Activated CD4-positive, alpha-beta T cell treated with anti-CD3 and anti-CD28 coated beads, Interleukin-2, amount 10 ng/mL, durations not matched to agents 24 days and 14 days (primary cell): ENCODE measurements at places on chromosomes 16 and 17.

DNA sequence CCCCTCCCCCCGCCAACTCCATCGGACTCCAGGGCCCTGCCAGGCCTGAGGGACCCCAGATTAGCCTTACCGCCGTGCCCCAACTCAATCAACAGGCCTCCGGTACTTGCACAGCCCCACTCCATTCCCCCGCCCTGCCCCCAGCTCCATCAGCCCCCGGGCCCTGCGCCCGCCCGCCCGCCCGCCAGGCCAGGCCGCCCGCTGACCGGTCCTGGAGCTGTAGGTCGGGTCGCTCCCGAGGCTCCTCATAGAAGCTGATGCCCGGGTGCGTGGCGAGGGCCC, 308 bp downstream of the GTF3C1 start:
- peak overlapping the region; percentile 92 for H3K4me3 ChIP-seq
- peak overlapping the region; percentile 89 for H3K27ac ChIP-seq
- H3K4me1 ChIP-seq, result peaks cover 35% of the 10 kb centered on the region

DNA sequence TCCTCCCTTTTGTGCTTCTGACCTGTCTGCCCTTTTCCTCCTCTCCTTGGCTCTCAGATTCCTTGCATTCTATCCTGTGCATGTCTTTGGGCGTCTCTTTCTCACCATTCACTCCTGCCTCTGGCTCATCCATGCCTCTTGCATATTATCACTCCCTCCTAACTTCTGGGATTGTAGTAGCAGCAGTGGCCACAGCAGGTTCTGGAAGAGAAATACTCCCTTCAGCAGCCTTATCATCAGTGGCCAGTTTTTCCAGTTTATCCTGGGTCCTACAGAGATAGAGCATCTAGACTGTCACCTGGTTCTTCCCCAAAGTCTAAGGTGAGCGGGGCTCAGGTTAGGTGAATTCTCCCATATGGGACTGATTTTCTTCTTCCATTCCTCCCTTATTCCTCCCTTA, 354.0 kb upstream of the CCL2 start:
- H3K27me3 ChIP-seq, result peaks cover 2% of the 10 kb centered on the region
- no peak overlapping the region for H3K4me3 ChIP-seq
- no peak for DNase-seq
- H3K4me1 ChIP-seq, result peaks cover 2% of the 10 kb centered on the region
- H3K36me3 ChIP-seq, result no peaks in the 10 kb centered on the region

DNA sequence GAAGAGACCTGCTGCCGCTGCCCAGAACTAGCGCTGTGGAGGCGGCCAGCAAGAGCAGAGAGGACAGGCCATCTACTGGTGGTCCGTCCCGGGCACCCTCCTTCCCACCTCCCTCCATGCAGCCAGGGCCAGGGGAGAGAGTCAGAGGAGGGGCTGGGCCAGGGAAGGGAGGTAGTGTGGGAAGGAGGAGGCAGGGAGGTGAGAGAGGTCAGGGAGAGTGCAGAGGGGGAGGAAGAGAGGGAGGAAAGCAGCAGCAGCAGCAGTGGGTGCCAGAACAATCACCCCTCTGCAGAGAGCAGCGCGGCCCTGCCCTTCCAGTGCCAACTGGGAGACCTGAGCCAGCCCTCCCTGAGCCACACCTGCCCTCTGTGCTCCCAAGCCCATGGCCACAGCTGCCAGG, 6.6 kb downstream of the C16orf95 start:
- no peak for DNase-seq
- no peak overlapping the region for H3K4me3 ChIP-seq
- peaks cover 9% of the 10 kb centered on the region for H3K36me3 ChIP-seq
- no peaks in the 10 kb centered on the region for H3K27me3 ChIP-seq
- H3K27ac ChIP-seq, result peak overlapping the region; percentile 48
- peaks cover 9% of the 10 kb centered on the region for H3K4me1 ChIP-seq

DNA sequence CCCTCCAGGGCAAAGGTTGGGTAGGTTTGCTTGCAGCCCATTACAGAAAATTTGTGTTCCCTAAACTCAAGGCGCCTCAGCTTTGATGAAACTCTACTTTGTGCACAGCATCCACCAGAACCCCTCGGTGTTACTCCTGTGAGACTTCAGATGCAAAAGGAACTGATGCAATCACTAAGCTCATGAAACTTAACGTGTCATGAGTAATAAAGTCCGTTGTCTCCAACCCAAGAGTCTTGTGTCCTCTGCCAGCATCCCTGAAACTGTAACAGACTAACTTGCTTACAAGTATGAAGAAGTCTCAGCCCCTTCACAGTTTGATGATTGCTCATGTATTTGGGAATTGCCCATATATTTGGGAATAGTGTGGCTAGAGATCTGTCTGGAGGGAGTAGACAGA, 74.8 kb upstream of the MARCHF10 start:
- no peaks in the 10 kb centered on the region for H3K36me3 ChIP-seq
- no peaks in the 10 kb centered on the region for H3K4me1 ChIP-seq
- no peak overlapping the region for H3K4me3 ChIP-seq
- peaks cover 16% of the 10 kb centered on the region for H3K27me3 ChIP-seq

DNA sequence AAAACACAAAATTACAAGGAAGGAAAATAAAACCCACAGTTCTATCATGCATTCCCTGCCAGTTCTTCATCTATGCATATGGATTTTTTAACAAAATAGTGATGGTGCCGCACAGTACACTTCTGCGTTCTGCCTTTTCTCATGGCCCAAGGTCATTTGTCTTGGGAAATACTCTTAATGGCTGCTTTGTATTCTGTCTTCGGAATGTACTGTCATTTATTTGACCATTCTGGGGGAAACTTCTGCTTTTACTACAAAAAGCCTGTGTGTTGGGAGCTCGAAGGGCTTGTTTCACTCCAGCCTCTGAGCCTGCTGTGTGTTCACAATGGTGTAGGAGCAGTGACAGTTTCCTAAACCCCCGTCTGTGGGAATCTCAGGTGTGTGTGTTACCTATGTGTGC, 82.8 kb upstream of the SEC14L1 start:
- peaks cover 13% of the 10 kb centered on the region for H3K27me3 ChIP-seq
- no peaks in the 10 kb centered on the region for H3K36me3 ChIP-seq
- no peak overlapping the region for H3K27ac ChIP-seq
- no peak for DNase-seq
- H3K4me3 ChIP-seq, result no peak overlapping the region

- H3K4me3 ChIP-seq, result no peak overlapping the region
- DNase-seq, result peak; percentile 81
- H3K36me3 ChIP-seq, result peaks cover 2% of the 10 kb centered on the region
- H3K27me3 ChIP-seq, result no peaks in the 10 kb centered on the region
- H3K4me1 ChIP-seq, result no peaks in the 10 kb centered on the region
Observed at GRCh38 chr16:87076950-87077749, 240.0 kb downstream of the C16orf95 start.

DNA sequence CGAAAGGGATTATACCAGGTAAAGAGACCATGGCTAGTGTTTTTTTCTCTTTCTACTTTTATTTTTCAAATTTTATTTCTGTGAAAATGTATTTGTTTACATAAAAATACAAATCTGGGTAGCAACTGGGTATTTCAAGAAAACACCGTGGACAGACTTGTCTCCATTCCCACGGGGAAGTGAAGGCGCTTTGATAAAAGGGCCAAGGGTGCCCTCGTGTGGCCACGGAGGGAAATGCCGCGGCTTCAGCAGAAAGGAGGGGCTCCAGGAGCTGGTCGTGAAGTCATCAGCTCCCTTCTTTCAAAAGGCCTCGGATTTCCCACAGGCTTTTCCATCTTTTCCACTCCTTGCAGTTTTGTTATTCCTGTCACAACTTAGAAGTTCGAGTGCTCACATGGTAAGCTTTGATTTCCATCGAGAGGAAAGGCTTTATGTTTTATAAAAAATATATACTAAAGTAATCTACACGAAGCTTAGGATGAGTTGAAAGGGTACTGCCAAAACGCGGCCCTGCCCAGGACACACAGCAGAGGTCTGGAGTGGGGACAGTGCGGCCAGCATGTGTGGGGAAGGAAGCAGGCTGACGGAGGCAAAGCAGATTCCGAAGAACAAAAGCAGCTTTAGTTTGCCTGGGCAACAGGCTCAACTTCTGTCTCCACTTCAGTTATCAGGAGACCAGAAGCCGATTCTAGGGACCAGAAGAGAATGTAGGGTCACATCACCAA, 15.3 kb upstream of the MNT start:
- no peak overlapping the region for H3K4me3 ChIP-seq
- H3K4me1 ChIP-seq, result peaks cover 3% of the 10 kb centered on the region
- H3K27ac ChIP-seq, result no peak overlapping the region
- peaks cover 22% of the 10 kb centered on the region for H3K36me3 ChIP-seq
- peak; percentile 96 for DNase-seq

DNA sequence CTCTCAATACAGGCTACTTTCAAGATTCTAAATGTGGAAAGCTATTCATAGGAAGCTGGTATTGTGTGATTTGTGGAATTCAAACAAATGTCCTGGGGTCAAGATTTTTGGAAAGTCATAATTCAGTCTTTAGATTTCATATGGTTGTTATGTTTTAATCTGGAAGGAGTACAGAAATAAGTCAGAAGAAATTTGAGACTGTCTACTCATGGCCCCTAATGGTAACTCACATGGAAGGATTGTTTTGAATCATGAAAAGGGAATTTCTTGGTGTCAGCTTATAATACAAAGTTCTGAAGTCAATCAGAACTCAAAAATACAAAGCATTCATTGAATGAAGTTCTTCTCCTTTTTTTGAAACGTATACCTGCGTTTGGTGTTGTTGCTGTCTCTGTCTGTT, 3.1 kb downstream of the KCNJ2 start:
- H3K4me1 ChIP-seq, result peaks cover 13% of the 10 kb centered on the region
- H3K36me3 ChIP-seq, result no peaks in the 10 kb centered on the region
- DNase-seq, result no peak
- H3K27me3 ChIP-seq, result peaks cover 50% of the 10 kb centered on the region
- no peak overlapping the region for H3K4me3 ChIP-seq

- no peak overlapping the region for H3K27ac ChIP-seq
- no peak for DNase-seq
- H3K4me3 ChIP-seq, result no peak overlapping the region
- H3K36me3 ChIP-seq, result no peaks in the 10 kb centered on the region
Observed at GRCh38 chr16:48408688-48409087, 23.5 kb upstream of the SIAH1 start.

DNA sequence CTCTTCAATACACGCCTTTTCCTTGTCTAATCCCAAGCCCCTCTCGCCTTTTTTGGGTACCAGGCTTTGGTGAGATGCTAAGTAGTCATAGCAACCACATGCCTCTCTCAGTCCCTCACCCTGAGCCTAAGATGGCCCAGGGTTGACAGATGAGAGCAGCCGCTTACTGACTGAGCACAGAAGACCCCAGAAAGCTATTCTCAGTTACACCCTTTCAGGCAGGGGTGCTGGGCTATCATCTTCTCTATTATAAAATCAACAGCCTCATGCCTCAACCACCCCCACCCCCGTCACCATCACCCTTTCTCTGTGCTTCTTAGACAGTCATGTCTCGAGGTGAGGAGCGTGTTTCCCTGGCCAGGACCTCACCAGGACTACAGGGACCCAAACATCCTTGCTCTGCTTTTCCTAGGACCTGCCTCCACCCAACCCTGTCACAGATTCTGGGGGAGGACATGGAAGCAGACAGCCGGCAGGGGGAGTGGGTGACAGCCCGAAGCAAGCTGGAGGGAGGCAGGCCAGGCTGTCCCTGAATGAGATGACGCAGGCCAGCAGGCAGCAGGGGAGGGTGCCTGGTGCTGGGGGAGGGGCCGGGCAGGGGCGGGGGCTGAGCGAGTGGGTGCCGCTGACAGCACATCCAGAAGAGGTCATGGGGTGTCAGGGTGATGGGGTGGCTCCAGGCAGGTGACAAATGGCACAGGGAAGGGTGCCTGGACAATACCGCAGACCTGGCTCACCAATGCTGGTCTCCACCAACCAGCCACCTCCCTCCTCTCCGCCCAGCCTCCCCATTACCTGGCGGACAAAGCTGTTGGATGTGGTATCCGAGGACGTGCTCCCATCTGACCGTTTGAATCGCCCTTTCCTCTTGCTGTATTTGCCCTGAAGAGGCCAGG, 3.1 kb downstream of the CACNB1 start:
- H3K4me1 ChIP-seq, result peaks cover 39% of the 10 kb centered on the region
- DNase-seq, result no peak
- H3K27me3 ChIP-seq, result no peaks in the 10 kb centered on the region
- peaks cover 14% of the 10 kb centered on the region for H3K36me3 ChIP-seq
- H3K4me3 ChIP-seq, result no peak overlapping the region

- H3K27me3 ChIP-seq, result peaks cover 13% of the 10 kb centered on the region
- no peaks in the 10 kb centered on the region for H3K36me3 ChIP-seq
- no peak overlapping the region for H3K27ac ChIP-seq
- H3K4me1 ChIP-seq, result peaks cover 2% of the 10 kb centered on the region
- no peak overlapping the region for H3K4me3 ChIP-seq
Observed at GRCh38 chr17:36000732-36001109, 632 bp downstream of the CCL15 start.

GRCh38 chr16:53892155-53892554, 188.2 kb downstream of the FTO start:
- H3K27me3 ChIP-seq, result no peaks in the 10 kb centered on the region
- H3K4me1 ChIP-seq, result peaks cover 28% of the 10 kb centered on the region
- DNase-seq, result peak; percentile 89
- peak overlapping the region; percentile 58 for H3K27ac ChIP-seq
- H3K4me3 ChIP-seq, result no peak overlapping the region
- peaks cover 4% of the 10 kb centered on the region for H3K36me3 ChIP-seq

- H3K4me3 ChIP-seq, result no peak overlapping the region
- no peak for DNase-seq
- no peak overlapping the region for H3K27ac ChIP-seq
- H3K27me3 ChIP-seq, result no peaks in the 10 kb centered on the region
- no peaks in the 10 kb centered on the region for H3K36me3 ChIP-seq
Observed at GRCh38 chr16:89054261-89054661, 39.4 kb upstream of the ACSF3 start.

GRCh38 chr17:61331178-61331577, 68.5 kb upstream of the TBX2 start:
- H3K4me1 ChIP-seq, result no peaks in the 10 kb centered on the region
- no peak overlapping the region for H3K4me3 ChIP-seq
- no peak overlapping the region for H3K27ac ChIP-seq
- peaks cover under 1% of the 10 kb centered on the region for H3K27me3 ChIP-seq

- no peaks in the 10 kb centered on the region for H3K27me3 ChIP-seq
- no peak for DNase-seq
Observed at GRCh38 chr16:88338111-88338510, 44.6 kb upstream of the ZNF469 start.

- no peak for DNase-seq
- H3K4me1 ChIP-seq, result no peaks in the 10 kb centered on the region
- H3K36me3 ChIP-seq, result no peaks in the 10 kb centered on the region
- no peak overlapping the region for H3K4me3 ChIP-seq
Observed at GRCh38 chr17:70503449-70503848, 334.1 kb downstream of the KCNJ2 start.

DNA sequence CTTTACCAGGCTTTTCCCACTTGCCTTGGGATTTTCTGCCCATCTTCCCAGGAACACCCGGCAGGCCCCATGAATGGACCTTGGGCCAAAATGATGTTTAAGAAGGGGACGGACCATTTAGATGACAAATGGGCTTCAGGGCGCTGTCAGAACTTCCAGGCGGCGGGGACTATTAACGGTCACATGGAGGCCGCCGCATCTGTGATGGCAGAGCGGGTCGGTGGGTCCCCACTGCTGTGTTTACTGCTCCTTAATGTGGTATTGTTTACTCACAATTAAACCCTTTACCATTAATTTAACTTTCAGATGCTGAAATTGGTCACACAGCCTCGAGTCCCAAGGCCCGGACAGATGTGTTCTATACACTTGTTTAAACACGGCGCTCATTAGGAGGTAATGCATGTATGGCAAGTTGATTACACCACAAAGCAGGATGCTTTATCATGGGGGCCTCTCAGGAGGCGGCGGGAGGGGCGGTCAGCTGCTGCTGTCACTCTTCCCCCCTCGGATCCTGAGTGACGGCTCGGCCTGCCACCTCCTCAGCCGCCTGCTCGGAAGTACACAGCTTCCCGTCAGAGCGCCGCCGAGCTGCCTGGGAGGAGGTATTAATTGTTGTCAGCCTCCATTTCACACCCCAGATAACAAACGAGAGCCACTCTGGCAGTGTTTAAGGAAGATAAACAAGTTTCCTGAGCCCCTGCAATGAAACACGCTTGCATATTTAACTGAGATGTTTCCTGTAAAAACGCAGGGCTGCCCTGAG, 83.9 kb upstream of the IRX3 start:
- no peak overlapping the region for H3K27ac ChIP-seq
- H3K4me1 ChIP-seq, result peaks cover 6% of the 10 kb centered on the region
- H3K36me3 ChIP-seq, result no peaks in the 10 kb centered on the region
- no peak for DNase-seq
